Stimulated activated CD4-positive, alpha-beta T cell treated with anti-CD3 and anti-CD28 coated beads, Interleukin-4, amount 100 ng/mL, for 24 hours (primary cell): ENCODE measurements at places on chromosomes 6 and 20.

GRCh38 chr6:15375638-15376290 lies 129.9 kb downstream of the JARID2 start:
- DNase-seq = no peak

- no peak for DNase-seq
Measured at GRCh38 chr6:35436071-35436857, 15.9 kb upstream of the FANCE start.

DNA sequence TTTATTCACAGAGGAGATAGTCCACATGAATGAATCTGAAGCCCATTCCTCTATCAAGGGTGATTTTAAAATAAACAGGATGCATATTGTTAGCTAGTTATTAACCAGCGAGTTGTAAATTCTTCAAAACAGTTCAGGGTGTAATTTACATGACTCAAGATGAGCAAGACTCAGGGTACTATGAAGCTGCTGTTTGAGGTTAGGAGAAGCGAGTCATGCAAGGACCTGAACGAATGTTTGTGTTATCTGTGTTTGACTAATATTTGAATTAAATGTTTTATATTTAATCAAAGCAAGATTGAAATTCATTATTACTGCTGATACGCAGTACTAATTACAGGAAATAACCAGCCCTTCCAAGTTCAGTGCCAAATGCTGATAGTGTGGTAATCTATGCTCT lies 191.1 kb downstream of the SAMD5 start:
- DNase-seq = no peak

- no peak for DNase-seq
Measured at GRCh38 chr6:7932625-7933024, 22.0 kb upstream of the TXNDC5 start.

GRCh38 chr6:163405412-163406309 lies 8.9 kb upstream of the QKI start:
- DNase-seq = peak; percentile 6

DNA sequence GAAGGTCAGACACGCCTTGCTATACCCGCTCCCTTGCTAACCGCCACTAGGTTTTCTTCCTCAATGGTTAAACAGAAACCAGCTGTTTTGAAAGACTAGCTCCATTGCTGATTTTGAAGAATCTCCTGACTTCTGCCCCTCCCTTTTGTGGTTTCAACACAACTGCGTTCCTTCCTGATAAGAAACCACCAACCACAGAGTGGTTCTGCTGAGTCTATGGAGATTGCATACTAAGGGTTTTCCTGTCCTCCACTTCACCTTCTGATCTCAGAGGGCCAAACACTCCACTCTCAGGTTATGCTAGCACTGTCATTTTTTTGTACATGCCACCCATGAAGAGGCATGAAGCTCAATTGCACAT lies 207.9 kb downstream of the MYLK4 start:
- peak; percentile 37 for DNase-seq

- no peak for DNase-seq
Measured at GRCh38 chr20:3661814-3662665, 1.2 kb downstream of the GFRA4 start.

DNA sequence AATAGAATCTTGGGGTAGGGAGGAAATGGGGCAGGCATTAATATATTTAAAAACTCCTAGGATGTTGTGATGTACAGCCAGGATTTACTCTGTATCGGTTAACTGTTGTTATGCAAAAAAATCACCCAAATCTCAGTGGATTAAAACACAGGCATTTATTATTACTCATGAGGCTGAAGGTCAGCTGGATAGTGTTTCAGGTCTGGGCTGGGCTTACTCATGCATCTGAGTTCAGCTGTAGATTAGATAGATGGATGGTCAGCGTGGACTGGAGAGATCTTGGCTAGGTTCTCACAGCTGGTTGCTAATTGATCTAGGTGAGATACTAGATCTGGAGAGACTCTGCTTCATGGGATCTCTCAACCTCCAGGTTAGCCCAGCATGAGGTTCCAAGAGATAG lies 131.4 kb downstream of the BTBD3 start:
- DNase-seq = no peak

DNA sequence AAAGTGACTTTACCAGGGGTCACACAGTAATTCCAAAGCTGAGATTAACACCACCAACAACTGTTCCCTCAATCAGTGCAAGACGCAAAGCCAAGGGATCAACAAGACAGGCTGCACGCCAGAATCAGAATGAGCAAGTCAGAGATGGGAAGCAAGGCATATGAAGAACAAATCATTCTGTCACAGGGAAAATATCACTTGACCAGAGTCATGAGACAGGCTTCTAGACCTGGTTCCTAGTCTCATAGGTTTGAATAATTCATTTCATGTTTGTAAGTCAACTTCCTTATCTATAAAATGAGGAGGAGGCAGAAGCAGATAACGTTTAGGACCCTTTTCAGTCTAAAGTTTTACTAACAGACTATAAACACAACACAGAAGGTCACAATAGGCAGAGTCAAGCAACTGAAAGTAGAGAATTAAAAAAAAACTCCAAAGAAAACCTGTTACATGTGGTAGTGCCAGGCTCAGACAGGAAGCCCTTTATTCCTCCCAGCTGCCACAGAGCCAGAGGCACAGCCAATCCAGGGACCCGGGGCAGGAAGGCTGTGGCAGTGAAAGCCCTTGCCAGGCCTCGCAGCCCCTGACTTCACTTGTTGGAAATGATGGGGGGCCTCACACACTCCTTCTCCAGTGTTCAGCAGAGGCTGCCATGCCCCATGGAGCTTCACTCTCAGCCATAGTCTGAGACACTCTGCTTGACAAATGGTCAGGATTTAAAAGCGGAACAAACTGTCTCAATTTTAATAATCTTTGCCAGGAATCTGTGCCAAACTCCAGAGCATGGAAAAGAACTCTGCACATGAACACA lies 29.2 kb upstream of the DST start:
- DNase-seq = no peak

GRCh38 chr20:4281258-4282055 lies 266.1 kb upstream of the RNF24 start:
- no peak for DNase-seq

DNA sequence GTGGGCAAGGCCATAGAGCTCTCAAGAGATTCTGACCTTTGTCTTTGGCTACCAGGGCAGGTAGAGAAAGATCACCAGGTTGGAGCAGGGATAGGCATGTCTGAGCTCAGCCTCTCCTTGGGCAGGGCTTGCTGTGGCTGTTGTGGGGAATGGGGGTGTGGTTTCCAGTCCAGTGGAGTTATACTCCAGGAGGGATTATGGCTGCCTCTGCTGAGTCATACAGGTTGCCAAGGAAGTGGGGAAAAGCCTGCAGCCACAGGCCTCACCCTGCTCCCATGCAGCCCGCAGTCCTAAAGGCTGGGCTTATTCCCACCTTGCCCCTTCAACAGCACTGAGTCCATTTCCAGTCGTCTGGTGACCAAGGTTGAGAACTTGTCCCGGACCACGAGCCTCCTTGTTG lies 21.9 kb downstream of the MEP1A start:
- no peak for DNase-seq

GRCh38 chr20:34262488-34263288 lies 21.5 kb downstream of the ASIP start:
- DNase-seq = no peak

- no peak for DNase-seq
Measured at GRCh38 chr6:35683267-35683666, 5.4 kb downstream of the FKBP5 start.

- DNase-seq = no peak
Measured at GRCh38 chr6:34929241-34929978, 40.4 kb downstream of the ANKS1A start.

DNA sequence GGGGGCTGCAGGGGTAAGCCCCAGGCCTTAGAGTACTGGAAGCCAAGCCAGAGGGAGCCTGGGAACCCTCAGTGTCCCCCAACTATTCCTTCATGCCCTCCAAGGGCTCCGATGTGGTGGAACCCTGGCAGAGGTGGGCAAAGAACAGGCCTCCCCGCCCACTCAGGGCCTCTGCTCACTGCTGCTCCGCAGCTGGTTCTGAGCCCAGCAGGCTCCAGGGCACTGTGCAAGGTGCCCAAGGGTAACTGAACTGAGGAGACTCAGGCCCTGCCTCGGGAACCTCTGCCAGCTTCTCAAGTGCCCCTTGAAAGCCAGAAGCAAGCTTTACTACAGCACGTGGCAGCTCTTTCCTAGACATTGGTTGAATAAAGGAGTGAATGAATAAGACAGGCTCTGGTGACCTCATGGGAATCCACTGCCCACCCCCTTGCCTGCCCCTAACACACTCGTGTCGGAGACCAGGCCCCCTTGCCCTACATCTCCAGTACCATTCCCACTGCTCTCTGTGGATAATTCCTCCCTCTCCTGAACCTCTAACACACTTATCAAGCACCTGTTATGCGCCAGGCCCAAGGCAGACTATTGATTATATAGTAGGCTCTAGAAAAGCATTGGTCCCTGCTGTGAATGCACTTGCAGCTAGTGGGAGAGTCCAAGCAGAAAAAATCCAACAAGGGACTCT lies 55.0 kb downstream of the TOX2 start:
- DNase-seq = no peak

GRCh38 chr6:33926451-33926850 lies 122.6 kb upstream of the MLN start:
- no peak for DNase-seq

- no peak for DNase-seq
Measured at GRCh38 chr6:158611541-158612370, 32.8 kb downstream of the DYNLT1 start.

GRCh38 chr20:24909861-24910260 lies 39.2 kb upstream of the CST7 start:
- no peak for DNase-seq

- no peak for DNase-seq
Measured at GRCh38 chr20:47336129-47336754, 20.3 kb downstream of the ZMYND8 start.

- DNase-seq = no peak
Measured at GRCh38 chr20:32636283-32636682, 37.5 kb downstream of the C20orf203 start.

DNA sequence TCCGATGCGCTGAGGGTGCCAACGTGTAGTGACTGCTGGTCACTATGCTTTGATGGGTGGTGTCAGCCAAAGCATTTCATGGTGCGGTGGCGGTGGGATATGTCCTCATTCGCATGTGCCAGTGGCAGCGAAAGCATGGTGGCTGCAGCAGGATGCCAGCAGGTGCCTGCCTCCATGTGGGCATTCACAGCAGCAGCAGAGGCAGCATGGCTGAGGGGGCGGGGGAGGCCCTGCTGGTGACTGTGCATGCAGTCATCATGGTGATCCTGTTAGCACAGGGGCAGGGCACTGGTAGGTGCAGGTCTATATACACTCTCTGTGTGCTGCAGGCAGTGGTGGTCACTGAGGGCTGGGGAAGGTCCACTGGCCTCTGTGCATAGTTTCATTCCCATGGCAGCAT lies 22.0 kb downstream of the FIG4 start:
- DNase-seq = peak; percentile 11

DNA sequence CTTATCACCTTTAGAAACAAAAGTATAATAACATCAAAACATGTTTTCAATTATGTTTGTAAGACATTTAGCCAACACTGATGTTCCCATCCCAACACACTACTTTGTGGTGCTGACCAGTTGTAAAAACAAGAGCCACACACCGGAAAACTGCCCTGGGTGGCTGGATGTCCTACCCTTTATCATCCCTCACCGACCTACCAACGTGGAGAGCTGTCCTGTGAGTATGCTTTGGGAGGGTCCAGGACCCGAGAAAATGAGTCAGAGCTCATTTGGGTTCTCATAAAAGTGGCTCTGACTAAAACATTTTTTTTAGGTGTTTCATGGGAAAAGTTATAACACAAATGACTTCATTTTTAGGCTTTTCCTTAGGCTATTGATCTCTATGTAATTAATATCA lies 29.3 kb upstream of the CTAGE9 start:
- no peak for DNase-seq

DNA sequence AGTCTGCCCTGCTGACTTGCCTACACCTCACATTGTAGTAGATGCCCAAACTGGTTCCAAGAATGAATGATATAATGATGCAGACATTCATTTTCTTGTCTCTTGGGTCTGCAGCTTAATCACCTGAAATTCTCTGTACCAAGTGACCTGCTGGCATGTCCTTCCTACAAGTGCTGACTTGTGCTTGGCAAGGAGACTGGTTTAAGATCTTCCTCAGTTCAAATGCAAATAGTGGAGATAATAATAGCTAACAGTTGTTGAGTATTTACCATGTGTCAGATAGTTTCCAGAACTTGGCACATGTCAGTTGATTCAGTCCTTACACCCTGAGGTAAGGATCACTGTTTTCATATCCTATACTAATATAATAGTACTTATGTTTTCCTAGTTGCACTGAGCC lies 223.4 kb downstream of the SLC24A3 start:
- no peak for DNase-seq

DNA sequence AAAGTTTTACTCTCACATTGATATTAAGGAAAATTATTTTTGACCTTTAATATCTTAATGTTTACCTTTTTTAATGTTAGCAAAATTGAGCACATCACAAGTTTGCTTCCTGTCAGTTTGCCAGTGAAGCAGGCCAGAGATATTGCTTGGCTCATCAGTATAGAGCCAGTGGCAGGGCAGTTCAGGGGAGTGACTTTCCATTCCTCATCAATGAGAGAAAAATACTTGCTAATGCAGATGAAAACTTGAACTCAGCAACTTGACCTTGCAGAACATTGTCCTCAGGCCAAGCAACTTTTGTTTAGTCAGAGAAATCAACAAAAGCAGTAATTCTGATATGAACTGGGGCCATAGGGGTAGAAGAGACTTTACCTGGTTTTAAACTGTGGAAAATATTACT lies 6.9 kb downstream of the TAB2 start:
- no peak for DNase-seq

DNA sequence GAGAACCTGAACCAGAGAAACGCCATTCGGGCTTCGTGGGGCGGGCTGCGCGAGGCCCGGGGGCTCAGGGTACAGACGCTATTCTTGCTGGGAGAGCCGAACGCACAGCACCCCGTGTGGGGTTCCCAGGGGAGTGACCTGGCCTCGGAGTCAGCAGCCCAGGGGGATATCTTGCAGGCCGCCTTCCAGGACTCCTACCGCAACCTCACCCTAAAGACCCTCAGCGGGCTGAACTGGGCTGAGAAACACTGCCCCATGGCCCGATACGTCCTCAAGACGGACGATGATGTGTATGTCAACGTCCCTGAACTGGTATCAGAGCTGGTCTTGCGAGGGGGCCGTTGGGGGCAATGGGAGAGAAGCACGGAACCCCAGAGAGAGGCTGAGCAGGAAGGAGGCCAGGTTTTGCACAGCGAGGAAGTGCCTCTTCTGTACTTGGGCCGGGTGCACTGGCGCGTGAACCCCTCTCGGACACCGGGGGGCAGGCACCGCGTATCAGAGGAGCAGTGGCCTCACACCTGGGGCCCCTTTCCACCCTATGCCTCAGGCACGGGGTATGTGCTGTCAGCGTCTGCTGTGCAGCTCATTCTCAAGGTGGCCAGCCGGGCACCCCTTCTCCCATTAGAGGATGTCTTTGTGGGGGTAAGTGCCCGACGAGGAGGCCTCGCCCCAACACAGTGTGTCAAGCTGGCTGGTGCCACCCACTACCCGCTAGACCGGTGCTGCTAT lies 904 bp downstream of the B3GALT4 start:
- peak; percentile 39 for DNase-seq
